ENCODE measurements at places on chromosomes 2 and 18. TPM values are rescaled to one million over a fixed set of nuclear protein-coding genes. Genes with fewer than 3 reads are reported as not detected.

GRCh38 chr18:44838971-44839666 lies 158.4 kb downstream of the SETBP1 start:
- peak; percentile 58 for DNase-seq

DNA sequence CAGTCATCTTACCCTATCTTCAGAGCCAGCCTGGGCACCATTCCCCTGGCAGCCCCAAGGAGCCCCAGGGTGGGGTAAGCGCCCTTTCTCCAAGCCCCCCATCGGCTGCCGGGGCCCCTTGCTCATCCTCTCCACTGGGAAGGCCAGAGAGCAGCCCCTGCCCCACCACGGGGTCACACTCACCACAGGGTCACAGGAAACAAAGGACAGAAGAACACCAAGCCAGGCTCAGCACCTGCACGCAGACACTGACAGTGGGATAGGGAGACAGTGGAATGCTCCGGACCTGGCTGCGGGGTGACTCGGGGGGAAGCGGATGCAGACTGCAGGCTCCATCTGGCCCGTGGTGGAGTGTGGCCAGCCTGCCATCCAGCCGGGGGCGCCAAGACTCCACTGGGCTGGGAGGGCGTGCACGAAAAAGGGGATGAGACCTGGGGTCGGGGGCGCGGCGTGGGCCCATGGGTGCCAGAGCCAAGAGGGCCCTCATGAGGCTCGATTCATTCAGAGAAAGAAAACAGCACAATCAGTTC lies 21.1 kb downstream of the HDAC4 start:
- no peak for DNase-seq

- DNase-seq, result no peak
These were observed 104.9 kb downstream of the RBMS1 start for GRCh38 chr2:160388464-160389263.

- no peak for DNase-seq
These were observed 19.6 kb upstream of the SULT1C3 start for GRCh38 chr2:108220191-108220590.

DNA sequence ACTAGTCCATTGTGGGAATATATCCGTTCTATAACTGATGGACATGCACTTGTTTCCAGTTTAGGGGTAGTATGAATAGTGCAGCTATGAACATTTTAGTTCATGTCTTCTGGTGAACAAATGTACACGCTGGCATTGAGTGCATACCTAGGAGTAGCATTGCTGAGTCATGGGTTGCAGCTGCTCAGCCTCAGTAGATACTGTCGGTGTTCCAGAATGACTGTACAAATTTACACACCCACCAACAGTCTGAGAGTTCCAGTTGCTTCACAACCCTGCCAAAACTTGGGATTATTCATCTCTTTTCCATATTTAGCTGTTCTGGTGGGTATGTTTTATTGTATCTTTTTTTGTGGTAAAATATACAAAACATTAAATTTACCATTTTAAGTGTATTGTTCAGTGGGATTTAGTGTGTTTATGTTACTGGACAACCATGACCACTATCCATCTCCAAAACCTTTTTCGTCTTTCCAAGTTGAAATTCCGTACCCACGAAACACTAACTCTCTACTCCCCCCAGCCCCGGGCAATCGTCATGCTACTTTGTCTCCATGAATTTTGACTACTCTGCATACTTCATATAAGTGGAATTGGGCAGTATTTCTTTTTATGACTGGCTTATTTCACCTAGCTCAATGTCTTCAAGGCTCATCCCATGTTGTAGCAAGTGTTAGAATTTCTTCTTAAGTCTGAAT lies 281.0 kb downstream of the PRKCE start:
- no peak for DNase-seq

DNA sequence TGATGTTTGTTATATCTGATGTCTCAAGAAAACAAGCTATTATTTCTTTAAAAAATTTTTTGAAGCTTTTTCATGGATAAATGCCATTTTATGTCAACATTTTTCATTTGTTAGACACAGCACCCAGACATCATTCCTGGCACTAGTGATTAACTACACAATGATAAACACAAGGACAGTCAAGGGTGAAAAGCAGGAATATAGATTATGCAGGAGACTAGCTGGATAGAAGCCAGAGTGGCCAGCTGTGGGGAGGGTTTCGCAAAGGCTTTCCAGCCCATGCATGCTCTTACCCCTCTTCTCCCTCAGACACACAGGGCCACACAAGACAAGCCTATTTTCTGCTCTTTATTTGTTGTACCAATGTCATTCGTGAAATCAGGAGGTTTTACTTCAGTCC lies 127.1 kb upstream of the TTC39C start:
- peak; percentile 61 for DNase-seq

- no peak for DNase-seq
These were observed 13.2 kb upstream of the ARMC9 start for GRCh38 chr2:231185050-231185725.

DNA sequence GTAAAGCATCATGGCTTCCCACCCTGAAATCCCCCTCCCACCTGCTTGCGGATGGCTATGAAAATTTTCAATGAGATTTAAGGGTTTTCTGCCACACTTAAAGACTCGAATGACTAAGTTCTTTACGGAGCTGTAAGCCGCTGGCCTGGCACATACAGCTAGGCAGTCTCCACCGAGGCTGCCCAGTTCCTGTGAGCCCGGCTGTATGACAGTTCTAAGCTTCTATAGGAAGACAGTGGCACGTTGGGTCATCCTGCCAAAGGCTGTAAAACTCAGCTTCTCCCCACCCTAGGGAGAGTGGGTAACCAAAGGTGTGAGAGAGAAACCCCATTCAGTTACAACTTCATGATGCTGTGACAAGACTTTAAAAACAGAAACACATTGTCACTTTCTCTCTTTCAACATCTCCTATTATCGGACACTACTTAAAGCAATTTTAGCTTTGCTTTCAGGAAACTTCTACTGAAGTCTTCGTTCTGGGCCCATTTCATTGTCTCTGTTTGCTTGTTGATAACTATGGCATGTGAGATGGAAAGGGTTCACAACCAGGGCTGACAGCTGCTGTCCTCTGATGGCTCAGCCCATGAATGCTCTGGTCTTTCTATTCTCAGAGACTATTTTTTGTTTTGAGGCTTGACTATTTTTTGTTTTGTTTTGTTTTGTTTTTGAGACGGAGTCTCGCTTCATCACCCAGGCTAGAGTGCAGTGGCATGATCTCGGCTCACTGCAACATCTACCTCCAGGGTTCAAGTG lies 7.1 kb downstream of the CASP8 start:
- no peak for DNase-seq

- no peak for DNase-seq
These were observed 49.5 kb upstream of the RAB12 start for GRCh38 chr18:8559612-8560186.

DNA sequence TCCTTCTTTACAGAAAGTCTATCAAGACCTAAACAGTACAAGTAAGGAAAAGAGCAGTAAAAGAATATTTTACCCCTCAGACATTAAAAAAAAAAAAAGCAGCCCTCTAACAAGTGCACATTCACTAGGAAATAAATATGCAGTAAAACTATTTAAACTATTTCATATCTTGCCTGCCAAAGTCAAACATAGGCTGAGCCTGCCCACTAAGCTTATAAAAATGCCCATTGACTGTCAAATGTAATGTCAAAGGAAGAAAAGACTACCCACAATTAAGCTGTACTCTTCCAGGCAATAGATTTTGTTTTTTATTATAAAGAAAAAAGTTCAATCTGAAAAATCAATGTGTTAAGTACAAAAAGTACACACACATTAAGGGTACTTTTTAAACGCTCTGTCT lies 11.8 kb downstream of the ALS2 start:
- no peak for DNase-seq

- no peak for DNase-seq
These were observed 91.0 kb downstream of the CSRNP3 start for GRCh38 chr2:165560377-165560988.

GRCh38 chr2:167334146-167334742 lies 446.0 kb downstream of the XIRP2 start:
- DNase-seq, result no peak

- no peak for DNase-seq
These were observed 10.4 kb upstream of the CCDC74A start for GRCh38 chr2:131517106-131517831.

DNA sequence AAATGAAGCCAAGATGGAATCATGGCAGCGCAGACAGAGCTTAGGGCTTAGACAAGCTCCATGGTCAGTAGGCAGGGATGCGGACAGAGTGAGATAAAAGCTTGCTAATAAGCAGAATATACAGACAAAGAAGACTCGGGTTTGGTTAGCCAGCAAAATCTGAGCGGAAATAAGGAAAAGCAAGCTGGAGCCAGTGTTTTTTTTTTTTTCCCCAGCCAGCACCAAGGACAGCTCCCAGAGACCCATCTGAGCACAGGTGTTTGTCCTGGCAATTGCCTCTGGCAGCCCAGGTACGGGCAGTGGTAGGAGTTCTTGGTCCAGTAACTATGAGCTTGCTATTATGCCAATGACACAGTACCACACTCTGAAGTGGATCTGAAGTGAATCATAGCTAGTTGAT lies 187.6 kb downstream of the ADCYAP1 start:
- no peak for DNase-seq

GRCh38 chr2:133726973-133727372 lies 158.7 kb upstream of the NCKAP5 start:
- no peak for DNase-seq

- no peak for DNase-seq
These were observed 1.8 kb downstream of the SLC23A3 start for GRCh38 chr2:219167997-219168396.

DNA sequence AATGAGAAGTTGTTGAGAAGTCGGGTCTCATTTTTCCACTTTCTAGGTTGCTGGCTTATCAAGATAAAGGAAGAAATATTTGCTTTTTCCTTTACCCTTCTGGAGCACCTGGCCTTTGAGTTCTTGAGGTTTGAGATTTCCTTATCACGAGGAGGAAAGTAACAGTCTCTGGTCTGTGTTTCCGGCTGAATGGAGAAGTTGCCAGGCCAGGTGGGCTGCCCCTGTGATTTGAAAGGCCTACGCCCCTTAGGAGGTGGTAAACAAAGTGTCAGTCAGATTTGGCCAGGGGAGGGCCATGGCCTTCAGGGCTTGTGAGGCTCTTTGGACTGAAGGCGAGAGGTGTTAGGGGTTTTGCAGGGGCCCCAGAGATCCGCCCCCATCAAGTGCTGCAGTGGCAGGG lies 156.7 kb upstream of the HAAO start:
- no peak for DNase-seq

DNA sequence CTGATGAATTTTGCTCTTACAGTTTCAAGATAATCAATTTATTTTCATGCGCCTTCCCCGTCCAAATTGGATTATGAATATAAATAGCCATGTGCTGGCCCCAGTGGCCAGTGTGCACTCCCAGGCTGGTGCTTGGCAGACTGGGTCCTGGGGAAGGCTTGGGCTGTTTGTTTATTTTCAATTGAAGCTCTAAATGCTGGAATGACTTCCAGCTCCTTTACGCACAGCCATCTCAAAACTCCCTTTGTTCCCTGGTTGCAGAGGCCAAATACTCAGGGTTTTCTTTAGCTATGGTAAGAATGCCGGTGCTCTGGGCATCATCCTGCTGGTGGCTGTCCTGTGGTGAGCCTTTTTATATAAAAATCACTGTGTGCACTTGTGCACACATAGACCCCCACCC lies 131.5 kb downstream of the PRKCE start:
- no peak for DNase-seq

GRCh38 chr18:59395226-59396175 lies 36.4 kb upstream of the LMAN1 start:
- DNase-seq, result no peak

DNA sequence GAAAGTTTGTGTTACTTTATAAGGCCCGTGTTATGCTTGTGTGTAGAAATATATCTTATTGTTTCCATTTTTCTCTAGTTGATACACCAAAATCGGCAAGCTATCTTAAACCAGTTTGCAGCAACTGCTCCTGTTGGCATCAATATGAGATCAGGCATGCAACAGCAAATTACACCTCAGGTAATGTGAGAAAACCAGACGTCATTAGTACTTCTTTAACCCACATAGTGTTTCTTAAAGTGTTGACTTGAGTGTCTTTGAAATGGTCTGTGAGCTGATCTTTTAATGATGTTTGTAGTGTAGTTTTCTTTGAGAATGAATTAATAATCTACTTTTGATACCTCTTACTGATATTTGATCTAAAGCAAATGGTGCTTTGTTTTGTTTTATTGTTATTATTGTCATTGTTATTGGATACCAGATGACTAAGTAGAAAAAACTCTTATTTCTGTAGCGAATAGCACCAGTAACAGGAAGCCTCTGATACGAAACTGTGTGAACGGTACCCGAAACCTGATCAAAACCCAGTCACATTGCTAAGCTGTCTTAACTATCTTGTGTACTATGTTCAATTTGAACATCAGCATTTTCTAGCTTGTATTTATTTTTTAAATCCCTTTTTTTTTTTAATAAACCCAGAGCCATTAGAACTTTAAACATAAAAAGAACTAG lies 53.7 kb downstream of the PTRHD1 start:
- DNase-seq, result no peak

GRCh38 chr2:105617631-105618350 lies 126.9 kb upstream of the NCK2 start:
- no peak for DNase-seq

GRCh38 chr2:188399159-188399558 lies 107.5 kb downstream of the GULP1 start:
- no peak for DNase-seq

DNA sequence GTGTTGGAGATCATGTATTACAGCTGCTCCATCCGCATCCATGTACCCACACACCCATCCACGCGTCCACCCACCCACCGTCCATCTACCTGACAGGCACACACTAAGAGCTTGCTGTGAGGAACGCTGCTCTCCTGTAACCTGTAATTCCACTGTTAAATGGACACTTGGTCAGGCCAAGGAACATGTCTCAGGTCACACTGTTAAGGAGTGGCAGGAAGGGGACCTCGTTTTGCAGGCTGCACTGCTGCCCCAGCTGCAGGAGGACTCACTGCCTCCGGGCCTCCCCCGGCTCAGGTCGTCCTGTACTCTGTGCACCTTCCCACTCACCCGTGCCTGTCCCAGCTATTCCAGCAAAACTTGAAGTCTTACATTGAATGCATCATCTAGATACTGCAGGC lies 170.5 kb downstream of the EIPR1 start:
- DNase-seq, result no peak

- DNase-seq, result no peak
These were observed 13.8 kb upstream of the DIS3L2 start for GRCh38 chr2:231947694-231948093.

GRCh38 chr2:140747665-140748064 lies 1383.2 kb downstream of the LRP1B start:
- no peak for DNase-seq

TTN gene
- total RNA-seq, result 1.8 TPM

FAM237A gene
- total RNA-seq, result not detected

NETO1 gene
- not detected for total RNA-seq

LIMS4 gene
- 5.6 TPM for total RNA-seq

SCN9A gene
- total RNA-seq, result 1.8 TPM

WDR54 gene
- total RNA-seq, result 19.7 TPM

CDK15 gene
- total RNA-seq, result 0.55 TPM

ABI2 gene
- total RNA-seq, result 95.3 TPM

PROKR1 gene
- not detected for total RNA-seq

ADCYAP1 gene
- total RNA-seq, result 0.97 TPM

KIAA2012 gene
- total RNA-seq, result 0.15 TPM

CCT7 gene
- 118 TPM for total RNA-seq

CTLA4 gene
- not detected for total RNA-seq

COBLL1 gene
- 9.5 TPM for total RNA-seq

Data from uterus (tissue), 4 donors.